ENCODE measurements at places on chromosomes 12 and 14.

- H3K36me3 ChIP-seq: no peaks in the 10 kb centered on the region
- no peak overlapping the region for H3K27ac ChIP-seq
- H3K27me3 ChIP-seq: peaks cover 7% of the 10 kb centered on the region
- H3K4me1 ChIP-seq: no peaks in the 10 kb centered on the region
Measured at GRCh38 chr12:58161773-58162172, 220.4 kb downstream of the ATP23 start.

DNA sequence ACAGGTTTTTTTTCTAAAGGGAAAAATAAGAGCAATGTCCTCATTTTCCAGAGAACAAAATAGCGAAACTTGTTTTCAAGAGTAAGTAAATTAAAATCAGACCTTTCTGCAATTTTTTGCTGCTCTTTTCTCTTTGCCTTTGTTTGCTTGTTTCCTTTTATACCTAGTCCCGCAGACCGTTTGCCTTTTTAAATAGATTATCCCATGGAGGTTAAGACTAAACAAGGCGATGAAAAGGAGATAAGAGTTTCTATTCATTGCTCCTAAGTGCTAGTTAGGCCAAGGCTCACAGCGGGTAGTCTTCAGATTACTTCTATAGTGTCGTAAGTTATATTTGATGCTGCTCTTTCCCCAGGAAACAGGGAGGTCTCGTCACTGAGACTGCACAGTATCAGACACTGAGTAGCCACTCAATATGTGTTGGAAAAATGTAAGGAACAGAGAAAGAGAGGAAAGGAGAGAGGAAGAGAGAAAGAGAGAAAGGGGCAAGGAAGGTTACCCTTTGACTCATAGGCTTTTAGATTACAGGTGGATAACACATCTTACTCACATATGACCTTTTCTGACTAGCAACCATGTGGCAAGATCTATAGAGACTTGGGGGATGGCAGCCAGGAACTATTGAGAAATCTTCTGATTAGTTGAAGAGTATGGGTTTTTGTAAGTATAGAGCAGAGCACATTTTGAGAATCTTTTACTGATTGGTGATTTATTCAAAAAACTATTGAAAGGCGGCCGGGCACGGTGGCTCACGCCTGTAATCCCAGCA is 107.5 kb upstream of the PARP11 start:
- no peaks in the 10 kb centered on the region for H3K4me1 ChIP-seq
- no peak overlapping the region for H3K27ac ChIP-seq
- H3K27me3 ChIP-seq: no peaks in the 10 kb centered on the region
- no peaks in the 10 kb centered on the region for H3K36me3 ChIP-seq

DNA sequence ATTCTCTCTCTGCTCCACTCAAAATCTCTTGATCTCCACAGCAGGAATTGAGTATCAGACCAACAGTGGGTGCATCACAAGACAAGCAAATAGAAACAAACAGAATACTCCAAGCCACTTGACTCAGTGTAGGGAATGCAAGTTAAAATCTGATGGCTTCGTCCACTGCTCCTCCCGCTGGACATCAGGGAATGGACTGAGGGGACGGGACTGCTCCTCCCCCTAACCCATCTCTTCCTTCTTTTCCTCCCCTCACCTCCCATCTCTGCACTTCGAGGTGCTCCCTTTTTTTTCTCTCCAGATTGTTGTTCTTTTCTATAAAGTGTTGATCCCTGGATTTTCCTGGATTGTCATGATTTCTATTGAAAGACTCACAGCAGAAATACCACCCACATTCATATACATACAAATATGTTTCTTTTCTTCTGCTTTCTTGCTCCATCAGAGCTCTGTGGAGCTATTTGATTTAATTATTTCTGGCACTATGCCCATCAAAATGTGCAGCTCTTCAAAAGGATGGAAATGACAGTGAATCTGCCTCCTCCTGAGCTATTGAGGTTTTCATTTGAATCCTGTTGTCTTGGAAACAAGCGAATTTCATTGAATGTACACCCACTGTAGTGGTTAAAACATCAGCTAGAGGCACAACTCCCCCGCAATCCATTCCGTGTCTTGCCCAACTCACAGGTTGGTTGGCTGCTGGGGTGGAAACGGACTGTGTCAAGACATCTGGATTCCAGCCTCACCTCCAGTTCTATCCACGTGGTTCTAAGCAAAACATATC is 199.7 kb downstream of the SPTSSA start:
- H3K27ac ChIP-seq: no peak overlapping the region
- DNase-seq: no peak
- H3K4me1 ChIP-seq: no peaks in the 10 kb centered on the region
- H3K36me3 ChIP-seq: no peaks in the 10 kb centered on the region
- H3K27me3 ChIP-seq: no peaks in the 10 kb centered on the region

GRCh38 chr14:89320381-89321000 is 96.5 kb downstream of the FOXN3 start:
- H3K4me3 ChIP-seq: no peak overlapping the region
- no peak overlapping the region for H3K27ac ChIP-seq
- peaks cover 6% of the 10 kb centered on the region for H3K4me1 ChIP-seq
- no peaks in the 10 kb centered on the region for H3K27me3 ChIP-seq

- H3K4me3 ChIP-seq: no peak overlapping the region
- H3K4me1 ChIP-seq: no peaks in the 10 kb centered on the region
- no peaks in the 10 kb centered on the region for H3K27me3 ChIP-seq
- no peaks in the 10 kb centered on the region for H3K36me3 ChIP-seq
Measured at GRCh38 chr12:100632445-100632892, 59.0 kb downstream of the GAS2L3 start.

DNA sequence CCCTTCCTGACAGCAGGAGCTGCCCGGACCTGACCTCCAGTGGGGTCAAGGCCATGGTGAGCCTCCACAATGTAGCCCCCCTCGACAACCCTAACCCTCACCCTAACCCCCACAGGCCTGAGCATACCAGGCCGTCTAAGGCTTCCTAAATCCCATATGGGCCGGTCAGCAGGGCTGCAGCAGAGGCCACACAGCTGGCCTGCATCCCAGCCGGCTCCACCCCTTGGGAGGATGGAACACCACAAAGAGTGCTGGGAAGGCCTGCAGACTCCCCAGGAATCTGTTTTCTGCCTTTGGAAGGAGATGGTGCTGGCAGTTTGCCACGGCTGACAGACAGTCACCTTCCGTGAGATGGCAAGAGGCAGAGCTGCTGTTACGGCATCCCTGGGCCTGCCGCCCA is 2.8 kb downstream of the TMEM179 start:
- H3K4me3 ChIP-seq: no peak overlapping the region
- no peaks in the 10 kb centered on the region for H3K36me3 ChIP-seq
- DNase-seq: peak; percentile 2
- peaks cover 22% of the 10 kb centered on the region for H3K27me3 ChIP-seq
- H3K4me1 ChIP-seq: no peaks in the 10 kb centered on the region
- no peak overlapping the region for H3K27ac ChIP-seq

- no peak for DNase-seq
- no peaks in the 10 kb centered on the region for H3K36me3 ChIP-seq
- H3K4me3 ChIP-seq: no peak overlapping the region
- peaks cover 15% of the 10 kb centered on the region for H3K27me3 ChIP-seq
Measured at GRCh38 chr14:90464481-90464880, 67.7 kb downstream of the CALM1 start.

DNA sequence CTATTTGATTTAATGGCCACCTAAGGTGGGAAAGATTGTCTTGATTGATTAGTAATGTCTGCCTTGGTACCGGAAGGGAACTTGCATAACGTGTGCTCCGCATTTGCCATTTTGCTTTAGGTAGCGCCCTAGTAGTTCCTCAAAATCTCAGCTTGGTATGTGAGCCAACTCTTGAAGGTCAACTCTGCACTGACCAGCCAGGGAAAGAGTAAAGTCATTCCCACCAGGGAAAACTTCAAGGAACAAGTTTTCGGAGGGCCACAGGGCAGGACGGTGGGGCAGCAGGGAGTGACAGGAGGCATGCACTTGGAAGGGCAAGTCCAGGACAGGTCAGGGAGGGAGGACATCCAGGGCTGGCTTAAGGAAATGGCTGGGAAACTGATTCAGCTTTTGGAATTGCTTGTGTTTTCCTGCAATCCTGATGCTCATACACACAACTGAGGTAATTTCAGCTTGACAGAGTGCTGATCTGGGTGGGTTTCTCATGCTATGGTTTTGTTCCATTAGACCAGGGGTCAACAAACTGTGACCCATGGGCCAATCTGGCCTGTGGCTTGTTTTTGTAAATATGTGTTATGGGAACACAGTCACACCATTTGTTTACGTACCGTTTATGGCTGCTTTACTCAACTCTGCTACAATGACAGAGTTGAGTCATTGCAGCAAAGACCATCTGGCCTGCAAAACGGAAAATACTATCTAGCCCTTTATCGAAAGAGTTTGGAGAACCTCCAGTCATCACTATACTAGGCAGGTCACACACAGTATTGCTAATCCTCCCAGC is 184.5 kb downstream of the RBM19 start:
- H3K27me3 ChIP-seq: peaks cover 14% of the 10 kb centered on the region
- no peaks in the 10 kb centered on the region for H3K36me3 ChIP-seq
- H3K4me3 ChIP-seq: no peak overlapping the region
- H3K27ac ChIP-seq: no peak overlapping the region

DNA sequence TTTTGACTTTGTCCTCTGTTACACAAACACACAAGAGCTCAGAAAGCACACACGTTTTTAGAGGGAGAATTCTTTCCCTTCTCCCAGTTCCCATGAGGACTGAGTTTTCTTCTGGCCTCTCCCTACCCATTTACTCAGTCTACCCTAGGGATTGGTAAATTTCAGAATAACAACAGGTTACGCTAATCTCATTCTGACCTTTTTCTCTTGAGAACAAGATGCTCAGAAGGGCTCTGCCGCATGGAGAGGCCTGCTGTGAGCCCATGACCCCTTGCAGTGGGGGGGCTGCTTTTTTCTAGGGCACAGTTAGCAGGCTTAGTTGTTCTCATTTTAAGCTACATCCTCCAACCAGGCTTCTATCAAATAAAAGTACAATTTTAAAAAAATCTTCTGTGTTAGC is 69.5 kb downstream of the GPR135 start:
- H3K27ac ChIP-seq: no peak overlapping the region
- H3K36me3 ChIP-seq: no peaks in the 10 kb centered on the region
- DNase-seq: no peak
- H3K27me3 ChIP-seq: no peaks in the 10 kb centered on the region
- H3K4me3 ChIP-seq: no peak overlapping the region

DNA sequence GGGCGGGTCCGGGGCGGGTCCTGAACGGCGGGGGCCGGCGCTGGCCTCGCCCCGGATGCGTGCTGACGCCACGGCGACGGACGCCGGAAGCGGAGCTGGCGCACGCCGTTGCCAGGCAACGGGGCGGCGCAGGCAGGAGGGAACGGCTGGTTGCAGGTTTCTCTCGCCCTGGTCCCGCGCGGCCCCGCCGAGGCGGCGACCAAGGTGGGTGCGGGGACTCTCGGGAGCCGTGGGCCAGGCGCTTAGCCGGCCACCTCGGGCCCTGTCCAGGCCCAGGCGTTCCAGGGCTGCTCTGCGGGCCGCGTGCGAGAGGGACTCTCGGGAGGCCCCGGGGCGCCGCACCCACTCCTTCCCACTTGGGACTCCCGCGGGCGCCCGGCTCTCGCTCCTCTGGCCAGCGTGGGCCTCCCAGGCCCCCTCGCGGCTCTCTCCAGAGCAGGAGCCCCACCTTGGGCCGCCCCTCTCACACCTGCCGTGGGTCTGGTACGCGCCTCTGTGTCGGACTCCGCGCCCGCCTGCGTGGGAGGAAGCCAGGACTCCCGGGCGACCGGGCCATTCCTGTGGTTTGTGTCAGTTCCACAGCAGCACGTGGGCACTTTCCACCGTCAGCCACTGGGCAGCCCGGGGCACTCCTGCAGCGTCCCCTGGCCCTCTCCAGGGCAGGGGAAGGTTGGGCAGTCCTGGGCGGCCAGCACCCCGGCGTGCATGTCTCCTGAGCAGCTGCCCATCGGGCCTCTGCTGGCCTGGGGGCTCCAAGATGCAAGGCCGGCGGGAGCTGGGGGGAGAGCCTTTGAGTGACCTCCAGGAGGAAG is at the start of gene CLBA1:
CLBA1 (plus strand) TSS at position 114 of the 812 bp plus-strand sequence; CDS start at position 758, 644 bp downstream.
- DNase-seq: peak; percentile 87
- H3K4me1 ChIP-seq: peaks cover 3% of the 10 kb centered on the region
- no peaks in the 10 kb centered on the region for H3K27me3 ChIP-seq
- H3K36me3 ChIP-seq: no peaks in the 10 kb centered on the region

- peaks cover 10% of the 10 kb centered on the region for H3K4me1 ChIP-seq
- H3K27me3 ChIP-seq: no peaks in the 10 kb centered on the region
- H3K27ac ChIP-seq: no peak overlapping the region
- DNase-seq: no peak
Measured at GRCh38 chr14:70916799-70917198, 9.5 kb downstream of the PCNX1 start.

DNA sequence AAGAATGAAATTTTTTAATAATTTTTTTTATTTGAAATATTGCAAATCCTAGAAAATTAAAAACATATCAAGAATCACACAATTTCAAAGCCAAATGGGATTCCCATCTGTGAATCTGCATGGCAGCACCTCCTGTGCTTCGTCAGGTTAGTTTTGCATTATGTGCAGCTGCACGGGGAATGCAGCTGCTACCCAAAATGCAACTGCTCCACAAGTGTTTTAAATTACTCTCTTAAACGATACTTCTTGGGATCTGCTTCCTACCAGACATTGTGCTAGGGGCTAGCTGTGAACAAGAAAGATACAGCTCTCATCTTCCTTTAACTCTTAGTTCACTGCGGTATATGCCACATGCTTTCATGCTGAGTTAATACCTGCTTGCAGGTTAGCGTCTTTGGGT is 154.2 kb downstream of the CRADD start:
- peaks cover 4% of the 10 kb centered on the region for H3K4me1 ChIP-seq
- H3K36me3 ChIP-seq: no peaks in the 10 kb centered on the region
- no peaks in the 10 kb centered on the region for H3K27me3 ChIP-seq
- H3K27ac ChIP-seq: no peak overlapping the region
- DNase-seq: no peak

- H3K27me3 ChIP-seq: peaks cover 22% of the 10 kb centered on the region
- no peak for DNase-seq
- peaks cover 24% of the 10 kb centered on the region for H3K36me3 ChIP-seq
- no peak overlapping the region for H3K4me3 ChIP-seq
Measured at GRCh38 chr12:122205053-122205925, 1.8 kb downstream of the B3GNT4 start.

DNA sequence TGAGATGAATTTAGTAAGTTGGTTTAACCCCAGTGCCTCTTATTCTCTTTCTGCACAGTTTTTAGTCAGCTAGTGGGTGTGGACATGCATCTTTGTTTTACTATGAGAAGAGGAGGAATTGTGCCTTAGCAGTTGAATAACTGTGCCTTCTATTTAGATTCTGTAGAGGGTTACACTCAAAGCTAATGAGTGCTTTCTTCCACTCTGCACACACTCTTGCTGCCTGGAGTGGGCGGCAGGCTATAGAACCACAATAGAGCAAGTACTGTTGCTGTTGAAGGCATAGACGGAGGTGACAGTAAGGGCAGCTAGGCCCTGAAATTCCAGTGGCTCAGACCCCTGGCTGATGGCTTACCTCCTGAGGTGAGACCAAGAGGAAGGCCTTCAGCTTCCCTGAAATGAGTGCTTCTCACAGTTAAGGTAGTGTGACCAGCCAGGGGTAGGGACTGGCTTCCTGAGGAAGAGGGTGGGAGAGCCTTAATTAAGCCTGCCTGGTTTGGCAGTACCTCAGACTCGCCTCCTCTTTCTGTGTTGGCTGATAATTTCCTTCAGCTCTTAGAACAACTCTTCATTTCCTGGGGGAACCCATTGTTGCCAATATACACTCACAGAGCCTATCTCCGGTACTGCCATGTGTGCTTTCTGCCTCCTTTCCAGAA is 24.7 kb downstream of the SUSD6 start:
- H3K4me3 ChIP-seq: no peak overlapping the region
- no peaks in the 10 kb centered on the region for H3K36me3 ChIP-seq
- peak overlapping the region; percentile 1 for H3K27ac ChIP-seq
- H3K4me1 ChIP-seq: peaks cover 49% of the 10 kb centered on the region
- DNase-seq: no peak

All from IMR-90 (cell line).